ENCODE measurements at places on chromosomes 3 and 15.

GRCh38 chr3:14758959-14759358, 59.8 kb upstream of the FGD5 start:
- no peak for DNase-seq

- DNase-seq = no peak
Measured at GRCh38 chr3:194937882-194938321, 252.2 kb downstream of the FAM43A start.

- no peak for DNase-seq
Measured at GRCh38 chr3:186577521-186577920, 7.0 kb downstream of the DNAJB11 start.

DNA sequence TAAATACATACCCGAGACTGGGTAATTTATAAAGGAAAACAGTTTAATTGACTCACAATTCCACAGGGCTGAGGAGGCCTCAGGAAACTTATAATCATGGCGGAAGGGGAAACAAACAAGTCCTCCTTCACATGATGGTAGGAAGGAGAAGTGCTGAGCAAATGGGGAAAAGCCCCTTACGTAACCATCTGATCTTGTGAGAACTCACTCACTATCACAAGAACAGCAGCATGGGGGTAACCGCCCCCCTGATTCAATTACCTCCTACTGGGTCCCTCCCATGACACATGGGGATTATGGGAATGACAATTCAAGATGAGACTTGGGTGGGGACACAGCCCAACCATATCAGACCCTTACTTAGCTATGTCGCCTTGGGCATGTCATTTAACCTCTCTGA, 27.7 kb downstream of the SCG3 start:
- no peak for DNase-seq

DNA sequence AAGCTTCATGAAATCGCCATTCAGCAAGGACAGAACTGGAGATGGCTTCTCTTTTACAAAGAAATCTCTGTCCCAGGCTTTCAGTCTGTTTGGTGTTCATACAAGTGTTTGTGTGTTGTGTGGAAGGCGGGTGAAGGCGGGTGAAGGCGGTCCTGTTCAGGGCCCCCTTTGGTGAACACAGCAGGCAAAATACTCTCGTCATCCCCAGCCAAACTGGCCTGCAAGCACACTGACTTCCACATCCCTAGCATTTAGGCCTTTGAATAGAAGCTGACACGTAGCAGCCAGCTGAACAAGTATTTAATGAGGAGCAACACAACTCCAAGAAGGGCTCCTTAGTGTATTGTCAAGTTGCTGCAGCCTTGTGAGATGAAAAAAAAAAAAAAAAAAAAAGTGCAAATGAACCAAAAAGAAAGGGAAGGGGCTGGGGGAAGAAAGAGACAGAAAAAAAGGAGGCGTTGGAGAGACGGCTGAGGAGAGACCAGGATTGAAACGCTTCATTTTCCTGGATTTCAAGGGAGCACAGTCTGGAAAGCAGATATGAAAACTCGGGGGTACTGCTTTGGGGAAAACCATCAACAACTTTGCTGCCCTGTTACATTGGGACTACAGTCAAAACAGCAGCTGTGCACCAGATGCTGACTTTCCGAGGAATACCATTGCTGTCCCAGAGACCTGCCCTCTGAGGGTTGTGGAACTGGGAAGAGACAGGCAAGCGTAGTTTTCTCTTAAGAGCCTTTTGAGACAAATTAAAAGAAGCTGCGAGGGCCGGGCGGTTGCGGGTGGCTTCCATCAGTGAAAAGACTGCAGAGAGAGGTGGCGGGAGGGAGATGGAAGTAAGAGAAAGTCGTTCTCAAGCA, 74.6 kb downstream of the TGFBR2 start:
- DNase-seq = no peak

GRCh38 chr3:51282931-51283330, 102.2 kb upstream of the MANF start:
- DNase-seq = no peak

- DNase-seq = no peak
Measured at GRCh38 chr3:138186221-138186620, 880 bp upstream of the ARMC8 start.

DNA sequence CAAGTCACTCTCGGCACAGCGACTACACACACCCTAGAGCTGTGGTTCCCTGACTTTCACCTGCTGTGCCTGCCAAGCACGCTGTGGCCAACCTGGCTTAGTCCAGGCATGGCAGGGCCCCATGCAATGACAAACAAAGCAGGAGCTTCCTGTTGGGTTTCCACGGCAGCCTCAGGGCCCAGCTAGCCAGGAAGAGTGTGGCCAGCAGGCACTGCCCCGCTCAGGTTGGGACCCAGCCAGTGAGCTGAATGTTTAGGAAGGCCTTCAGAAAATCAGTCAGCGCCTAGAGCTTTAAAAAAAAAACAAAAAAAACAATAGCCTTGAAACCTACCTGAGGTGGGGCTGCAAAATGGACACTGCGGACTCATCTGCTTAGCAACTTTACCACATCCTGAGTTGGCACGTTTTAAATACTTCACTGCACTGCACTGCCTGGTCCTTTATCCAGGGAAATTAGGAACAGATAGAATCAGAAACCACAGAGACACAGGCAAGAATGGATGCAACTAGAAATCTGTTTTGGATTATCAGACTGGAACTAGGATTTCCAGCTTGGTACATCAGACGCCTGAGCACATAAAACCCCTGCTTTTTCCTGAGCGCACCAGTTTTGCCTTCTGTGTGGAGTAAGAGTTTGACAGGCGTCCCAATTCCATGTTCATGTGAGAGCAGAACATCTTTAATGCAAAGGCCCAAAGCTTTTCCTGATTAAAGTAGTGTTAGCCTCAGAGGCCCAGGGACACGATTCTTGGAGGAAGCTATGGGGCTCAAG, 36.2 kb upstream of the LDHAL6B start:
- DNase-seq = no peak

DNA sequence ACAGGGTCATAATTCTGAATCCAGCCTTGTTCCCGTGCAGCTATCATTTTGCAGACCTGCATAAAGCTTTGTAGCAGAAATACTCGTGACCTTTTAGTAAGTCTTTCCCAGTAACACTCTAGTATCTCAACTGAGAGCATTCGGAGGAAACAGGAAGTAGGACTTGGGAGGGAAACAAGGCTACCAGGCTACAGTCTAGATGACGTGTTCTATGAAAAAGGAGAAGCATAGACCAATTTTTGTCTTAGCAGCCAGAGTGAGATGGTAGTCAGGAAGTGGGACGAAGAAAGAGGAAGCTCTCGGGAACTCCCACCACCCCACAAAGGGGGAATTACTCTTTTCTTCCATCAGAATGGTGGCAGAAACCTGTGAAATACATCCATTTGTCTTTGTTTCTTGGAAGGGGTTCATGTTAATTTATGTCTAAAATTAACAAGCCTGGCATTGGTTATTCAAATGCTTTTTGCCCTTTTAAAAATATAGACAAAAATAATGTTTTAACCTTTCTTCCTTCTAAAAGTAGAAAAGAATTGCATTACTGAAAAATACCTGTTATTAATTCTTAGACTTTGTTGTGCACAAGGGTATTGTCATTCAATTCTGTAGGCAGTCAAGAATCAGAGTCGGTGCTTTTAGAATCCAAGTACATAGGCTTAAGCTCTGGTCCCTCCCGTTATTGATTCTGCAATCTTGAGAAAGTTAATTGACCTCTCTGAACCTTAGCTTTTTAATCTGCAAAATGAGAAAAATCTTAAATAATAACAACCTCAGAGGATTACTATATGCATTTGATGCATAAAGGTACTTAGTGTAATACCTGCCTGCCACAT, 1.6 kb upstream of the SUCNR1 start:
- DNase-seq = no peak

- no peak for DNase-seq
Measured at GRCh38 chr3:147422601-147423536, 13.7 kb downstream of the ZIC1 start.

GRCh38 chr3:152389316-152389934, 120.7 kb downstream of the MBNL1 start:
- no peak for DNase-seq

DNA sequence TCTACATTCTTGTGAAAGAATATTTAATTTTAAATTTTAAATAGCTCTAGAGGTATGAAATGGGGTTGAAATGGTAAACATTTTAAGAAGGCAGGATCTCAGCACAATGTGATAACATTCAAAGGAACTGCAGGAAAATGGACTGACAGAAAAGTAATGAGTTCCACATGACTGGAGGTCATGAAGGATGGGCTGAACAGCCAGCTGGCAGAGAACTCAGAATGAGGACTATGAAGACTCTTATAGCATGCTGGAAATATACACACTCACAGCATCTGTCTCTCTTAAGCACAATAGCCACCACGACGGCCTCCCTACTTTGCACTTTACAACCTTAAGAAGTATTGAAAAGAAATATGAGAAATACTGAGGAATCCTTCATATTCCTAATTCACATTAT, 94.7 kb downstream of the TNIK start:
- DNase-seq = no peak

GRCh38 chr15:29050870-29051269, 165.1 kb downstream of the APBA2 start:
- DNase-seq = no peak

DNA sequence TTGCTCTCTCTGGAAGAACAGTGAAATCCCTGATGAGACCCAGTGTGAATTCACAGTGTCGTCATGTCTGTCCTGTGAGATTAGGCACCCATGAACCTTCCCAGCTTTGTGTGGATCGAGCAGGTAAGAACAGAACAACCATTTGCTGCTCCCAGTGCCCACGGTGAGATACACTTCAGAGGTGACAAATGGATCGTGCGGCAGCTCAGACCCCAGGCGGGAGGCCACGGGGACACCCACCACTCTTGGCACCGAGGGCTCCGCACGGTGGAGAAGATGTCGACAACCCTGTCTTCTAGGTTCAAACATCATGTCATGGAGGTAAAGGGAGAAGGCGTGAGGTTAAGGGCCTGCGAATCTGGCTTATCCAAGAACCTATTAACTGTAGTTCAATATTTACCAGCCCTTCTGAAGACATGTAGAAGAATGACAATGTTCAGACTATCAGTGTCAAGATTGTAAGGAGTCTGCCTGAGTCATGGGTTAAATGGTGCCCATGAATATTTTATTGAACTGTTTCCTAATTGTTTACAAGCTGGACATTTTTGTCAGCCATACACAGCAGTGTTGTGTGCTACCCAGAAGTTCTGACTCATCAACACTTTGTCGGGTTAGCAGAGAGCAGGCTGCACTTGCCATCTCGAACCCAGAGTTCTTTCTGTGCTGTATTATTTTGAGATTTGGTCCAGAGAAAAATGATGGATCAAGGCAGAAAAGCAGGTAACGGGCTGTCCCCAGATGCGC, 15.5 kb upstream of the PCSK6 start:
- no peak for DNase-seq

- DNase-seq = no peak
Measured at GRCh38 chr3:131047582-131047981, 20.9 kb downstream of the NEK11 start.

DNA sequence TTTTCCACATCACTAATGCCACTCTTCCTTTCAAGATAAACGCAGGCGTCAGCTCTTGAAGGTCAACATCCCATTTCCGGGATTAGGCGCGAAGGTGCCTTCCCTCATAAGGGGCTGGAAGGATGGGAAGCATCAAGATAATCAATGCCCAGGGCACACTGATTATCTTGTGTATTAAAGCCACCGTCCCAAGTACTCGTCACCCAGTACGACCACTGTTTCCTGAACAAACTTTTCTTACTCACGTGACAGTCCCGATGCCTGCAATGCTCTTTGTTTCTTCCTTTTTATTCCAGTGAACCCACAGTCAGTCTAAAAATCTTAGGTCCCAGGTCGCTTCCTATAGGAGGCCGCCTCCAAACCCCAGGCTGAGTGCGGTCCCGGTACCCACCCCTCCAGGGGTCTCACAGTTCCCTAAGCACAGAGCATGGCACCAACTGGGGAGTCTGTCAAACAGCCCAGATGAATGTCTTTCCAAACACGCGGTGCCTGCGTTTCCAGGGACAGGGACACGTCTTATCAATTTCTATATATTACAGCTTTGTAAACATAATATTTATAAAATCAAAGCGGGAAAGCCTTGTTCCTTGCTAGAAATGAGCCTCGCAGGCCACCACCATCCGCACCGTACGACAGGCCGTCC, 589 bp downstream of the ANAPC13 start:
- DNase-seq = no peak

DNA sequence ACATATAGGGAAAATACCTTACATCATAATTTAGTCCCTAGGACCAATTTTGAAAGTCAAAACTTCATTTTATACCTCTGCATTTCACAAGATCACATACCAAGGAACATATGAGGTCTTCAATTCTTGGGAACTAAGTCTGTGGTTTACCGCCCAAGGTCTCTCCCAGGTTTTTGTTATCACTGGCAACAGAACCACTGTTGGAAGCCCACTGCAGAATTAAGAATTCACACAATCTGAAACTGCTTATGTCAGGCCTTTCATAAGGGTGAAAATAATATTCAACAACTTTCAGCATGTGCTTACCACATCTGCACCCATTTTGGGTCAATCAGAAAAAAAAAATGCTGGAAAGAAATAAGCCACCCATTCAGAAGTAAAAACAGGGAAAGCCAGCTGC, 107.2 kb upstream of the MME start:
- DNase-seq = no peak

DNA sequence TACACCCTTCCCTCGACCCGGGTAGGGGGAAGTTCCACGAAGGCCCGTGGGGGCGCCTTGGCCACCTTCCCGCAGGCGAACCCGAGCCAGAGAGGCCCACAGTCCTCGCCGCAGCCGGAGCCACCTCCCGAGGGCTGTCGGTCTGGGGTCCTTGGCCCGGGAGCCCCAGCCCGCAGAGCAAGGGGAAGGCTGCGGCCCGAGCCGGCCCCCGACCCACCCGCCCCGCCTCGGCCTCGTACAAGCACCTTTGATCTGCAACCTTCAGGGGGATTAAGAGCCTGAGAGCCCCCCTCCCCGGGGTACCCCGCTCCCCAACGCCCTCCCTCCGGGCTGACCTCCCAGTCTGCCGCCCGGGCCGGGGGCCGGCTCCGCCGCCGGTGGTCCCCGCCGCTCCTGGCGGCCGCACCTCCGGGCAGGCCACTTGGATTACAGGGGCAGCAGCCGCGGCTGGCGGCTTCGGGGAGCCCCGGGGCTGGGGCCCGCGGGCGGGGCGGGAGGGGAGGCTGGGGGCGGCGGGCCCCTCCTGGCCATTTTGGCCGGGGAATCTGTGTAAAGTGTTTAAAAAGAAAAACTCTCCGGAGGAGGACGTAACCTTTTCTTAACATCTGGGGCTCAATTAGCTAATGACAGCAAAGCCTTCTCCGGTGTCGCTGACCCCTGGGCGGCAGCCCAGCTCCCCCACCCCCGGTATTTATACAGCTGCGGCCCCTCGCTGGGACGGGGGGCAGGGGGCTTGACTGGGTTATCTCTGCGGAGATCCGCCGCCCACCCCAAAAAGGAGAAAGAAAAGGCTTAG, 40.2 kb downstream of the EPHB3 start:
- no peak for DNase-seq

DNA sequence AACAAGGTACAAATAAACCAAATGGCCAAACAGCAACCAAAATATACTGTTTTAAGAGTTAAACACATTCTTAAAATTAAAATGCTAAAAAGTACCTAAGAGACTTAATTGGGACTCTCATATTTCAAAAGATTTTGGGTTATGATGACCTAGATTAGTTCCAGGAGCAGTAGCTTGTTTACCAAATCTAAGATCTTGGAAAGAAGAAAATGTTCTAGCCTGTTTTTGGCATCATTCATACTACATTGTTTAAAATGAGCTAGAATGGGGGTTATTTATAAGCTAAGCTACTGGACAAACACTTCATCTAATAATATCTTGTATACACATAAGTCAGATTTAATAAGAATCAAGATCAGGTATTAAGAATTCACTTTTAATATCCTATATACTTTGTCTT, 22.8 kb downstream of the ATOSA start:
- DNase-seq = no peak

GRCh38 chr3:141412087-141412935, 44.0 kb downstream of the ZBTB38 start:
- DNase-seq = no peak
